Fibroblast of lung (primary cell): ENCODE measurements at places on chromosomes 13 and 19.

GRCh38 chr19:17079710-17080439 is 4.3 kb downstream of the MYO9B start:
- DNase-seq: peak; percentile 99

DNA sequence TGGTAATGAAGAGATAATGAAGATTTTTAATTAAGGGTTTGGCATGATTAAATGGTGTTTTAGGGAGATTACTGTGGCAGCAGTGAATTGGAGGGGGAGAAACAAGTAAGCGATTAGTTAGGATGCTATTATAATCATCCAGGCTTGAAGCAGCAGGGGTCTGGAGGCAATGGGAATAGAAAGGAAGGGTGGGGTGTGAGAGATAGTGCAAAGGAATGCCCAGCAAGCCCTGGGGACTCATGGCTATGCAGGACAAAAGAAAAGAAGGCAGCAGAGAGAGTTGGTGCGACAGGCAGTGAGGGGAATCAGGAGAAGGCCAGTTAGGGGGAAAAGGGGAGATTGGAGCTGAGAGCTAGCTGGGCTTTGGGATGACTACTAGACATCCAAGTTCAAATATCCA is 34.5 kb downstream of the SOX21 start:
- no peak for DNase-seq

DNA sequence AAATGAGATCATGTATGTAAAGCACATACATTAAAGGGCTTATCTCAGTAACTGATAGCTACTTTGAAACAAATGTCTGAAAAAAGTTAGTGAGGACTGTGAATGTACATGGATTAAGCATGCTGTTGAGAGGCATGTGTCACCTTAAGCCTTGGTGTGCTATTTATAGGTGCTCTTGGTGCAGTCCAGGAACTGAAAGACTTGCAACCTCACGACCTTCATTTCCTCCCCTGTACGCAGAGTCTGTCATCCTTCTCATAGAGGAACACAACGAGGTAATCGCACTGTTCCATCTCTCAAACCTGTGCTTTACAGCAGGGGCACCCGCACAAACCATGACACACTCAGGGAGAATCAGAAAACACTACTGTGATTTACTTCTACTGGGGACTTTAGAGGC is 65.6 kb downstream of the UFM1 start:
- no peak for DNase-seq

DNA sequence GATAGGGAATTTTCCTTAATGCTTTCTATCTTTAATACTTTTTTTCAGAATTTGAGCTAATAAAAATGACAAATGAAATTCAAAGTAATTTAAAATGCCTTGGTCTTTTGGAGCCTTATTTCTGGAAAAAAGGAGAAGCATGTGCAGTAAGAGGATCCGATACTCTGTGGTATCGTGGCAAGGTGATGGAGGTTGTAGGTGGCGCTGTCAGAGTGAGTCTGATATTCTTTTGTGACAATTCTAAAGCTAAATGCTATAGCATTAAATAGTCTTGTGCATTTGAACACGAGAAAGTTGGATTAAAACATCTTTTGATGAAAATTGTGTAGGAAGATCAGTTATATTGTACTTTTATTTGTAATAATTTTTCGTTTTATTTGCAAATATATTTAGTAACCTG is 95.0 kb downstream of the RNF17 start:
- DNase-seq: no peak

GRCh38 chr13:112127564-112128330 is 60.8 kb downstream of the SOX1 start:
- DNase-seq: no peak

- peak; percentile 89 for DNase-seq
Observed at GRCh38 chr13:49441846-49442245, 2.0 kb downstream of the CAB39L start.

- peak; percentile 74 for DNase-seq
Observed at GRCh38 chr13:21657538-21657937, 13.3 kb upstream of the FGF9 start.

DNA sequence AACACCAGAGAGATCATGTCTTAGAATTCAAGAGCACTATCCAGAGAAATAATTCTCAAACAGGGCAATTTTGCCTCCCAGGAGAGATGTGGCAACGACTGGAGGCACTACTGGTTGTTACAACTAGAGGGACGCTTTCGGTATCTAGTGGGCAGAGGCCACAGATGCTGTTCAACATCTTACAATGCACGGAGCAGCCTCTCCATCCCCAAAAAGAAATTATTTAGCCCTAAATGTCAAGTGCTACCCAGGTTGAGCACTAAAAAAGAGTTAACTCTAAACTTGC is 78.6 kb downstream of the ABCC4 start:
- no peak for DNase-seq

DNA sequence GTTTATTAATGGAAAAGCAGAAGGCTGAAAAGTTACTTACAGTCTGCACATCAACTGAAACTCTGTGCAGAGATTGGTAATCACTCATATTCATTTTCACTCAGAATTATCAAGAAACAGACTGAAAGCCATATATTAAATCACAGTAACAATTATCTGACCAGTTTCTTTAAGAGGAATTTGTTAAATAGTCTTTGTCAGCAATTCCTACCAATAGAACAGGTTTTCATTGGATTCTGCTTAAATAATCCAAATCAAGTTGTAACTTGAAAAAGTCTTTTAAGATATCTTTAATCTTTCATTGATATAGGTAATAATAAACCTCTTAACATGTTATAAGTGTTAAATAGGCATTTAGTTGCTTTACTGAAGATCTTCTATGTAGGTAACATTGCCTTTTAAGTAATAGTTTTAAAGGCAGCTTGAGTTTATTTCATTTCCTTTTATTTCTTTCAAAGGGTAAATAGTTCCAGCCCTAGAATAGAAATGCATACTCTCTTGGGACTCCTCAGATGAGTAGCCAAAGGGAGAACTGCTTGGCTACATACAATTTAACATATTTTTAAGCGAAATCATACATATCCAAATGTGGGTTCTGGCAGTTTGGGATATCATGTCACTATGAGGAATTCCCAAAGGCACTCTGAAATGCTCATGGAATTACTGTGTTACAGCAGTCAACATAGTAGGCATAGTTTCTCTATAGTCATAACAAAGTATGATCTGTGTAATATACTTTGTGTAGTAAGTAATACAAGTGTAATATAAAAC is 326.0 kb upstream of the SPRY2 start:
- DNase-seq: no peak

- peak; percentile 30 for DNase-seq
Observed at GRCh38 chr13:67228916-67229315, 1.2 kb downstream of the PCDH9 start.
